C1 segment of cervical spinal cord (tissue), 14 donors: ENCODE measurements at places on chromosomes 6 and 20.

DNA sequence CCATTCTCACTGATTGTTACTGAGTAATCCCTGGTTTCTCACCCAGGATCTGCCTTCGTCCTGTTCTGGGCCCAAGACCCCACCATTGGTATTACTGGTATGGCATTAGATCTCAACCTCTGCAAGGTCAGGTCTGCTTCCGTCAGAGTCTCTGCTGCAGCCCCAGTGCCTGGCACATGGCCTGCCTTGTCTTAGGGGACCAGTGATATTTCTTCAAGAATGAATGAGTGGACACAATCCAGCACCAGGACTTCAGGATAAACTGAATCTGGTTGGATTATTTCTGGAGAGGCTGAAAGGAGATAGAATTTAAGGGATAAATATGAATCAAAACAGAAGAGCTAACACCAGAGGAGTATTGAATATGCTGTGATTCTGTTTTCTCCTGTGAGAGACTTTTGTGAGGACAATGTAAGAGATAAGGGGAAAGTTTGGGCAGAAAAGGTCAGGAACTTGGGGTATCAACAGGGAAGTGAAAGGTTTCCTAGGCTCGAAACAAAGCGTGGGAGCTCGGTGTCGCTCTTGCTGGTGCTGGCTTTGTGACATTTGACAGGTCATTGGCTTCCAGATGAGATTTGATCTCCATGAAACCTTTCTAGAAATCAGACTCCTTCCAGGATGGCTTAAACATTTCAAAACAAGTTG, 53.9 kb downstream of the OSTM1 start:
- DNase-seq, result no peak

- DNase-seq, result no peak
These were observed 5.8 kb downstream of the TM9SF4 start for GRCh38 chr20:32115211-32115767.

DNA sequence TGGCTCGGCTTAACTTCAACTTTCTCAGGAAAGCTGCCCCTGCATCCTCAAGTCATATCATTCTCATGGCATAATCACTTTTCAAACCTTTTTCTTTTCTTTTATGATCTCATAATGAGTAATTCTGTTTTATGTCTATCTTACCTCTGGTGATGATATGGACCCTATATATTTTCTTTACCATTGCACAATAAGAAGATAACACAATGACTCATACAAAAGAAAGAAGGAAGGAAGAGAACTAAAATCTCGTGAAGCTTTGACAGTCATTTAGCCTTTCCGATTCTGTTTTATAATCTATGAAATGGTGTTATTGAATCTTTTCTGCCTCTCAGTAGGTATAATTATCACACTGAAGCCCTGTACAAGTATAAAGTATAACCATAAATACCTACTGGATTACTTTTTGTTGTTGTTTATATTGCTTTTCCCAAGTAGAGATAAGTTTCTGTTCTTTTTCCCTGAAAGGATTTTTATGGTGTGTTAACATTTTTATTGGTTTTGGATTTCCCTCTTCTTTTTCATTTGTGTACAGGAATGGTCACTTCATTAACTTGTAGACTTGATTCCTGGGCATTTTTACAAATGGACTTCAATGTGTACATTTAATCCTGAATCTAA, 300.9 kb downstream of the LAMA2 start:
- no peak for DNase-seq

- DNase-seq, result no peak
These were observed 7.4 kb downstream of the SLC12A5 start for GRCh38 chr20:46036370-46036769.

DNA sequence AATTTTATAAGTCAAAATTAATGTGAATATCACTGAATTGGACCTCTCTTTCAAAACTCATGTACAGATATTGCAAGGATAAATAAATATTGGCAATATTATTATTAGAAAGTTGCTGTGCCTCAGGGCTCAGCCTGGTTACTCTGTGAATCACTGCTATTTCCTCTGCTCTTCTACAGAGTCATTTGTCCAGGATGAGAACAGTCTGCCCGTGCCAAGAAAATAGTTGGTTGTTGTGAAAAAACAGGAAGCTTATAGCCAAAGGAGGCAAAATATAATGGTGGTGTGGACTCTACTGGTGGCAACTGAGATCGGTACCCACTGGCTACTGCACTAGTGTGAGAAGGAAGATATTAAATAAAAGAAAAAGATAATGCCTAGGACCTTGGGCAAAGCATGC, 93.6 kb downstream of the RIMS1 start:
- no peak for DNase-seq

DNA sequence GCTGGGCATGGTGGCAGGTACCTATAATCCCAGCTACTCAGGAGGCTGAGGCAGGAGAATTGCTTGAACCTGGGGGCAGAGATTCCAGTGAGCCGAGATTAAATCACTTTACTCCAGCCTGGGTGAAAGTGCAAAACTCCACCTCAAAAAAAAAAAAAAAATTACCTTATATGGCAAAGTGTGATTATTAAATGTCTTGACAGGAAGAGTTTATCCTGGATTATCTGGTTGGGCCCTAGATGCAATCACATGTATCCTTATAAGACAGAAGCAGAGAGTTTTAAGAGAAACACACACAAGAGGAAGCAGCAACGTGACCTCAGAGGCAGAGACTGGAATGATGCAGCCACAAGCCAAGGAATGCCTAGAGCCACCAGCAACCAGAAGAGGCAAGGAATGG, 11.0 kb downstream of the ADA start:
- DNase-seq, result no peak

- DNase-seq, result peak; percentile 3
These were observed 1.4 kb downstream of the SLC35F1 start for GRCh38 chr6:117908246-117909068.

- DNase-seq, result no peak
These were observed 50.2 kb upstream of the SENP6 start for GRCh38 chr6:75551367-75551952.

DNA sequence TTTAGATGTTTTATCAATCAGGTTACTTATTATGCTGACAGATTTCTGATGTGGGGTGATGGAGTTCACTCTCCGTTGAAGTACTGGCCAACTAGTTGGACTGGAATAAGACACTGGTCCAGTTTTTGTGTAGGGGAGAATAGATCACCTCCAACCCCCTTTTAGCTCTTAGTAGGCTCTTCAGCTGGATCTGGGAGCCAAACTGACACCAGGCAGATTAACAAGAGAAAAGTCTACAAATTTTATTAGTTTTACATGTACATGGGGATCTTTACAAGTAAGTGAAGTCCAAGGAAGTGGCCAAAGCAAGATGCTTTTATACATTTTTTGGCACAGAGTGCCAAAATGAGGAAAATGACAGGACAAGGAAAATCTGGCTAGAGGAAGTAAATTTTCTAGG, 107.1 kb downstream of the UBE3D start:
- DNase-seq, result no peak

GRCh38 chr6:36239774-36240173, 30.1 kb upstream of the PNPLA1 start:
- DNase-seq, result no peak

GRCh38 chr6:44867571-44868334, 460.4 kb upstream of the RUNX2 start:
- DNase-seq, result no peak

DNA sequence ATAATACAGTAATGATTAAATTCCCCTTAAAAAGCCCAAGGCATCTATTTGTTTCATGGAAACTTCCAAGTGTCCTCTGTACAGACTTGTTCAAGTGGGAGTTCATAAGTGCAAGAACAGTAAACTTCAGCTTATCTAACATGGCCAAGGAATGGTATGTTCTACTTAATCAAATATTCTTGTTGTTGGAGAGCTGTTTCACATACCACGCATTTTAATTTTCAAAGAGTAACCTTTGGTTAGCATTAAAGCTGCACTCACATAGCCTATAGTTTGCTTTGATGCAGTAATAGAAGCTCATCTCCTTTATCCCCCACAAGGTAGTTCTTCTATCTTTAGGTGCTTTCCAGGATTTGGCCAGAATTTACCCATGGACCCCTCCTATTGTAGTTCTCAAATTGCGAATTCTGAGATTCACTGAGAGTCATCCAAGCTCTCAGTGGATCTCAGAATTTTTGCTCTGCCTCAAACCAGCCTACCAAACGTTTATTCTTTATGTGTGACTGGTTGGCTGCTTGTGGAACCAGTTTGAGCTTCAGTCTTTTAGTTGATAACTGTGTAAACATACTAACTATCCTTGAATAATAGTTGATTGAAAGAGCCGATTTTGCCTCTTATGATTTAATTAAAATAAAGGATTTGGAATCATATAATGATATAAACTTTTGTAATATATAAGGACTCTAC, 668.0 kb upstream of the FLRT3 start:
- DNase-seq, result no peak

DNA sequence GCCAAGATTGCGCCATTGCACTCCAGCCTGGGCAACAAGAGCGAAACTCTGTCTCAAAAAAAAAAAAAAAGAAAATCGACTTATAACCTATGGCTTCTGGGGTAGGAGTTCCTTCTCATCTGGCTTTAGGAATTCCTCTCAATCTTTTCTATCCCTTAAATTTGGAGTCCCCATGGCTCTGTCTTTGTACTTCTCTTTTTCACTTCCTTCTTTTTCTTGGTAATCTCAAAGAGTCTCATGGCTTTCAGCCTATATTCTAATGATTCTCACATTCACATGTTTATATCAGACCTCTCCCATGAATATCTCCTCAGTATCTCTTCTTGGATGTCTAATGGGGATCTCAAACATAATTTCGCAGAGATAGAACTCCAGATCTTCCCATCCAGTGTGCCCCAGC, 42.8 kb upstream of the RALGAPA2 start:
- DNase-seq, result no peak

GRCh38 chr6:96420294-96420693, 101.3 kb upstream of the UFL1 start:
- no peak for DNase-seq

DNA sequence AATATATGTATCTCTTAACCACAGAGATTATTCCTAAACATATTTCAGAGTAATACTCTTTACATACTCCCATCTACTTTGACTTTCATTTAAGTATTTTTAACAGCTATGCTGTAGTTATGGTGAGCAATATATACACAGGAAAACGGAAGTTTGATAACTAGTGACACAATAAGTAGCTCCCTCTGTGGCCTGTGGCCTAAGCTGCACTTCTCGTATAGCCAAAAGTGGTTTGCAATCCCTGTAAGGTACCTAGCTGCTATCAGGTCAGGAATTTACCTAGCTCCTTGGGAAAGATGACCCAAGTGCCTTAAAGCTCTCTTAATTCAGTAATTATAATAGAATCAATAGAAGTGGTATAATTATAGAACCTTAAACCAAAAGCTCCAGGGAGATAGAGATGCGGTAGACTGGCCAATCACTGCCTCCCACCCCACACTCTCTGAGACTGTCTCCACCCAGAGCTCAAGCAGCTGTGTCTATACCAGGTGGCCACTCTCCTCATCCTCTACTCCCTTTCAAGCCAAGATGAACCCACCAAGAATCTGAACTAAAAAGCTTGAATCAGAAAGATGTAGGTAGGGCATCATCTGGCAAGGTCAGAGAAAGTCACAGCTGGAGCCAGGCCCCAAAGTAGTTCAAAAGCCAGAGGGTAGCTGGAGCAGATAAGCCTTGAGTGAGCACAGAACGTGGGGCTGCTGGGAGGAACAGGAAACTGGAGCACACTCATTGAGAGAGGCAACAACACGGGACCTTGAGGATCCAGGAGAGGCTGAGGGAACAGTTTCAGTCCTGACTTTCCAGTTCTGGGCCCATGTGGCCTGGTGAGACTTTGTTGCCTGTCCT, 84.9 kb upstream of the ASF1A start:
- no peak for DNase-seq

- no peak for DNase-seq
These were observed 1592.6 kb downstream of the GRIK2 start for GRCh38 chr6:102986086-102986485.

GRCh38 chr20:38156888-38157634, 8.0 kb downstream of the TGM2 start:
- no peak for DNase-seq

DNA sequence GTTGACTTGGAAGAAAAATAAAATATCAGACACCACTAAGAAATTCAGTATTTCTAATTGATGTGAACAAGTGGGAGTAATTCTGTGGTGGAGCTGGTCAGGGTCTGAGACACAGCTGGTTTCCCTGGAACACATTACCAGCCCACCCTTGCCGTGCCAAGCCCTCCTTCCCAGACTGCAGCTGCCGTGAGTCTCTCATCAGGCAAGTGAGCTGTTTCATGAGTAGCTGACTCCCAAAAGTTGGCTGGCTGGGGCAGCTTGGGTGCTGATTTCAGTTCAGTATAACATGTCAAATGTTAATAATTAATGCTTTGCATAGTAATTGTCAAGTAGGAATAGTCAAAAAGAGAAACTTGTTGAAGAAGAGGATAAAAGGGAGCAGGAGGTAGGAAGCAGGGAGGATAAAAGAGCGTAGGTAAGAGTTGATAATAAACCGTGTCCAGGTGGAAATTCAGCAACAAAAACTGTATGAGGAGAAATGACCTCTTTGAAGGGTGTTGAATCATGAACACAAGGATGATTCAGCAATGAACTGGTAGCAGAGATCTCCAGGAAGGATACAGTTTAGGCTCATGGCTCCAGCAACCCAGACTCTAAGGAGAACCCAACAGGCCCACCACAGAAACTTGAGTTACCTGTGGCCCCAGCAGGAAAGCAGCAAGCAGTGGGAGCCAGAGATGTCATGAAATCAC, 110.9 kb upstream of the SSTR4 start:
- DNase-seq, result no peak

- DNase-seq, result no peak
These were observed 97.3 kb upstream of the NHSL1 start for GRCh38 chr6:138596591-138596990.
